ENCODE measurements at places on chromosomes 1 and 21.

DNA sequence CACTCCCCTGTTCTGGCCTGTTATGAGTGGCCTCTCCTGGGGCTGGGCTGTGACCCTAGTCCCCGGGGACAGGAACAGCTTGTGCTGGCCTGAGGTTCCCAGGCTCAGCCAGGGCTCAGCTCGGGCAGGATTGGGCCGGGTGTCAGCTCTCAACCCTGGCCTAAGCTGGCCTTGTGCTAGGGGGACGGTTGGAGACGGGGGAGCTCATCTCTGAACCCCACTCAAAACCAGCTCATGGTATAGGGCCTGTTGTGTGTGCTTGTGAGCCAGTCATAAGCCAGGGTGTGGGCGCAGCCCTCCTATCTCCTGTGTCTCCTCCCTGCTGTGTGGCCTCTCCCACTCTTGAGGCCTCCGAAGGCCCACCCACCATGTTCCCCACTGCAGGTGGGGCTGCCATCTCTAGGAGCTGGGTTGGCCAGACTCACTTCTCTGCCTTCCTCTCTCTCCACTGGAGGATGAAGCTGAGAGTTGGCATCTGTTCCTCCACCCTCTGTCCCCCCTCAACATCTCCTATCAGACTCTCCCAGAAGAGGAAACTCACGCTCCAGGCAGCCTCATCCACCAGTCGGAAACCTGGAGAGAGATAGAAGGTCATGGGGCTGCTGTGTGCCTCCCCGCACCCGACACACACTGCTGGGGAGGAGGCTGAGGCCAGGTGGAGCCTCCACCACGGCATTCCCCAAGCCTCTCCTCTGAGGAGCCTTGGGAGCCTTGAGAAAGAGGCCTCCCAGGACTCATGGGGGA lies 1.4 kb downstream of the PEAR1 start:
- DNase-seq: no peak

DNA sequence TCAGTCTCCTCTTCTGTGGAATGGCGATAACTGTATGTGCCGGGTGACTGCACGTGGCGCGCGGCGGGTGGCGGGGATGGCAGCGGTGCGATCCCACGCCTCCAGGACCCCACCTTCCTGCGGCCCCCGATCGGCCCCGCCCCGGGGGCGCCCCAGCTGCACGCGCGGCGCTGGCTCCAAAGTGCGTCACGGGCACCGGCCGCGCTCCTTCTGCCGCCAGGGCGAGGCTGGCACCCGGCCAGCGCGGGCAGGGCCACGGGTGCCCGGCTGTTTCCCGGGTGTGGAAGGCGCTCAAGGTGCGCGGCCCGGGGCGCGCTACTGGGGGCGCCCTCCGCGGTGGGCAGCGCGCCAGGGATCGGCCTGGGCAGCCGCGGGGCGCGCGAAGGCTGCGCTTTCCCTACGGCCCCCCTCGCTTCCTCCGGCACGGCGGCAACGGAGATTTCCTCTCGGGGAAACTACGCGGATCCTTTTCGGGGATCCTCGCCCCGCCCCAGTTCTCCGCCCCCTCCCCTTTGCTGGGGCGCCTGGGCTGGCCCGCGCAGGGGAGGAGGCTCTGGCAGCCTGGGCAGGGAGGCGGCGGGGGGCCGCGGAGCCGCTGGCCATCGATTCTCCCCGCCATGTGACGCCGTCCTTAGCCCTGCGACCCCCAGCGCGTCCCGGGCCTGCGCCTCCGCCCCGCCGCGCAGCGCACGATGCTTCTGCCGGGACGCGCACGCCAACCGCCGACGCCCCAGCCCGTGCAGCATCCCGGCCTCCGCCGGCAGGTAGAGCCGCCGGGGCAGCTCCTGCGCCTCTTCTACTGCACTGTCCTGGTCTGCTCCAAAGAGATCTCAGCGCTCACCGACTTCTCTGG lies at the start of gene EVA1C:
TSS of gene EVA1C (plus strand) at position 545 of the 853 bp plus-strand sequence. CDS start at position 693, 148 bp downstream.
- no peak for DNase-seq

GRCh38 chr1:55746710-55747109 lies 531.5 kb upstream of the USP24 start:
- no peak for DNase-seq

DNA sequence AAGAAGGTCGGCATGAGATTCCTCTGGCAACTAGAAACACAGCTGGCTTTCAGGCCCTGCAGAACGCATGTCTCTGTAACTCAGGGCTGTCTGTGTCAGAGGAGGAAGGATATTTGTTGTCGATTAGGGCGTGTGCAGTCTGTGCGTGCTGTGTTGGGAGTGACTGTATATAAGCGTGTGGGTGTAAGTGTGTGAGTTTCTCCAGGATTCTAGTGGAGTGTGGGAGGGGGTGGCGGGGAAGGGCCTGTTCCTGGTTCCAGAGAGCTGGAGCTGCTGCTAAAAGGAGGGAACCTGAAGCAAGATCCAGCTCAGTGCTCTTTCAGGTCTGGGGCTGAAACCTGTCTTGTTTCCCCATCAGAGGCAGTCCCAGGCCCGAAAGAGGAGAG lies 74.3 kb downstream of the SLC16A1 start:
- no peak for DNase-seq

DNA sequence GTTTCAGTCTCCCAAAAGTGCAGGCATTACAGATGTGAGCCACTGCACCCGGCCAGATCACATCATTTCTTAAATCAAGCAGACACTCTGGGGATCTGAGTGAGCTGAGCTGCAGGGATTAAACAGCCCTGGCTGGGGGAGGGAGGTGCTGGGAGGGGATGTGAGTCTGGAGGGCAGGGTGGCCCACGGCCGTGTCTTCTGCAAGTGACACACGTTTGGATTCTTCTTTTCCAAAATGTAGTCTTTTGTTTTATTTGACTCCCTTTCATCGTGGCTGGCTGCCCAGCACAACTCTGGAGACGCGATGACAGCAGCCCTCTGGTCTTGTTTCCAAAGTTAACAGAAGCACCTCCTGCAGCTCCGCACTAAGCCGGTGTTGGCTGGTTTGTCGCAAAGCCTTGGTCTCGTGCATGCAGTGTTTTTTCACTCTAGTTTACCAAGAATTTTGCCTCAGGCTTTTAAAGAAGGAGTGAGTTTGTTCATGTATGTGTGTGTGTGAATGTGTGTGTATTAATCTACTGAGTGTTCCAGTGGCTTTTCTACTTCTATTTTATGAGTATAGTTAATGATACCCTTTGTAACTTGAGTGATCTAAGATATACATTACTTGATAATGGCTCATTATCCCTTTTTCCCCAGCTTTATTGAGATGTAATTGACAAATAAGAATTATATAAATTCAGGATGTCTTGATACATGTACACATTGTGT lies 2.8 kb upstream of the KRTAP10-5 start:
- no peak for DNase-seq

- DNase-seq: no peak
Observed at GRCh38 chr1:40317394-40318074, 448 bp upstream of the COL9A2 start.

Data from GM04503 (cell line).